ENCODE measurements at places on chromosomes 6 and 20.

DNA sequence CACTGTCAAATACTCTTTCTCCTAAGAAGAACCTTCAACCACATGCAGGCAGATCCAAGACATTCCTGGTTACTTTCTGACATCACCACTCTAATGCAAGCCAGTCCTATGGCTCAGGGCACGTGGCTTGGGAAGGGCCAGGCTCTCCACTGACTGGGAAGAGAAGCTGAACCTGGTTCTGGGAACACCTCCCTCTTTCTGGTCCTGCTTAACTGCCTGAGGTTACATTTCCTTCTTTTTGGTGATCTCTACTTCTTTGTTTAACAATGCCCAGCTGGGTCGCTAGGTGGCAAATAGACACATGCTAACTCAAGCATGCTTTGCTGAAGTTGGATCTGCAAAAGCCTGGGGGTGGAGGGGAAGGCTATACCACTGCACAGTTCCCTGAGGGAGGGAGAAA, 249.8 kb downstream of the GMDS start:
- DNase-seq, result no peak

DNA sequence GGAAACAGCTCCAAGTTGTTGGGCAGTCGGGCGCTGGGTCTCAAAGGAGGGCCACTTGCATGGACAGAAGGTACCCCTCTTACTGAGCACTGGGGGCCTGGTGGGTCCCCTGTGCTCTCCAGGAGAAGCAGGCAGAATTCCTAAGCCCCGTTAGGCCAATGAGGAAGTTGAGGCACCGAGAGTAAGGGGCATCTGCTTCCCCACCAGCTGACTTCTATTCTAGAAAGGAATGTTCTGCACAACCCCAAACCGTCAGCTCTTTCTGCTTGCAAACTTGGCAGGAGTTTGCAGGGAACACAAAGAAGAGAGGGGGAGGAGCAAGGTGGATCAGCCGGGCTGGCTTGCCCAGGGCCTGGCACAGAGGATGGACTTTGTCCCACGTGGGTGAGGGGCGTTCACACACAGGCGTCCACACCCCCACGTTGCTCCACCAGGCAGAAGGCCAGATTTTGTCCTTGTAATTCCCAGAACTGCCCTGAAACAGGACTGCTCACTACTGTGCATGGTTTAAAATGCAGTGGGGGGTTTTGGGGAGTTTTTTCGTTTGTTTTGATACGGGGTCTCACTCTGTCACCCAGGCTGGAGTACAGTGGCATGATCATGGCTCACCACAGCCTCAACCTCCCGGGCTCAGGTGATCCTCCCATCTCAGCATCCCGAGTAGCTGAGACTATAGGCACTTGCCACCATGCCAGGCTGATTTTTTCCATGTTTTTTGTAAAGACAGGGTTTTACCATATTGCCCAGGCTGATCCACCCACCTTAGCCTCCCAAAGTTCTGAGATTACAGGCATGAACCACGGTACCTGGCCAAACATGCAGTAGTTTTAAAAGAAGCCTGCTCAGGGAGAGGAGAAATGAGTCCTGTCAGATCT, 93.3 kb downstream of the SNX5 start:
- peak; percentile 69 for DNase-seq

DNA sequence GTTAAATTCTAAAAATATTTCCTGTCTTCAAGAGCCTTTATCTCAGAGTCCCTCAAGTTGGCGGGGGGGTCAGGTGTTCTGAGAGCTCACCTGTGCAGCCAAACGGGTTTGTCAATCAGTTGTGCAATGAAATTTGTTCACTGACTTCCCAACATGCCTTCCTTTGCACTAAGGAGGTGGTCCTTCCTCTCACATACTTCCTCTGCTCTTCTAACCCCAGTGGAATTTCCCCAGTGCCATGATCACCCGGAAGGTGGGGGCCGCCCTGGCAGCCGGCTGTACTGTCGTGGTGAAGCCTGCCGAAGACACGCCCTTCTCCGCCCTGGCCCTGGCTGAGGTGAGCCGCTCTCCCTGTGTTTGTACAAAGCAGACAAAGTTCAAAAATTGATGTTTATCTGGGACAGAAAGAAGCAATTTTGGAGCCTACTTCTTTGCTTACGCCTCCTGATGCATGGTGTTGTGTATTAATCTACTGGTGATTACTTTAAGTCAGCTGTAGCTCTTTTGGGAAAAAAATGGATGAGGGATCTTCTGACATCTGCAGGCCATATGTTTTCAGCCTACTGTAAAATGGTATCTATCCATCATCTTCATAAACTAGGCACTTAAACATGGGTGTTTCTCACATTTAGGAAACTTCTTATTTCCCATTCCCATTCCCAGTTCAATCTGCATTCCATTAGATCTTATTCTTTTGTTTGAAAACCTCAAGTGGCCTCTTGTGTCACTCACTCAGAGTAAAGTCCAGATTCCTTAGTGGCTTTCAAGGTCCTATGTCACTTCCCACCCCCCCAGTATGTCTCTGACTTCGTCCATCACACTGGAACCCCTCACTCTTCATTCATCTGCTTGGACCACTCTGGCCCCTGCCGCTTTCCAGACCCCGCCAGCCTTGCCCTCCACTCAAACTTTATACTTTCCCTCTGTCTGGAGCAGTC, 10.1 kb downstream of the ALDH5A1 start:
- DNase-seq, result peak; percentile 12

GRCh38 chr20:38617011-38617829, 15.6 kb downstream of the ARHGAP40 start:
- DNase-seq, result peak; percentile 34

- DNase-seq, result no peak
These were observed 57.2 kb upstream of the SOX4 start for GRCh38 chr6:21536280-21536766.

DNA sequence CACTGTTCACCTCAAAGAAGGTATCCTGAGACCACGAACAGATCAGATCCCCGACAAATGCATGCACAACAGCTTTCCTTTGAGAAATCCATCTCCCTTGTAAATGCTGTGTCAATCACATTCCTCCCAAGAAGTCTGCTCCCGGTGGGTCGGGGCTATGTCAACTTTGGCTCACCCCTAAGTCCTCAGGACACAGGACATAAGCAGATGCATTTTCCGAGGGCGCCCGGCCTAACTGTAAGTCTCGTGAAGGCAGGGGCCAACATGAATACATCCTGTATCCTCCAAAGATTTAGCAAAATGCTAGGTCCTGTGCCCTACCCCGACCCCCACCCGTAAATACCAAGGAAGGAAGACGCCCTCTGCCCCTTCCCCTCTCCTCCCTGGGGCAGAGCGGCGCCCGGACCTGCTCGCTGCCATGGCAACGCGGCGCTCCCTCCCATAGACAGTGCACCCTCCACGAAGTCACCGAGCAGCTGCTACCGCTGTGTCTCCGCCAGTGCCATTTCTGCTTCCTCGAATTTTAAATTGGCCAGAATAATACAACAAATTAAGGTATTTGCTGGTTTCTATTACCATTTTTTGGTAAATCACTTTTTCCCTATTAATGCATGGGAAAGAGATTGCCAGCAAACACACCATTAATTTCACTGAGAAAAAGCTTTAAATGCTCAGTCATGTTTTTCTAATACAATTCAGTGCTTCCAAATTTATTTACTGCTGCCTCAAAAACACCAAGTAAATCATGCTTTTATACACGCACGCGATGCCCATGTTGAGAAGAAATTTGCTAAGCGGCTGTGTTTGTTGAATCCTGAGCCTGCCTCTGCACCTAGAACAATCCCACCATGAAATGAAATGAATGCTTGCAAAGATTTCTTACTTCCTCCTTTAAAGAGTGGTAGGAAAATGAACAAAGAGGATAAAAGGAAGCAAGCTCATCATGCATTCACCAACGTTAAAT, 100.6 kb downstream of the PCSK2 start:
- DNase-seq, result no peak

DNA sequence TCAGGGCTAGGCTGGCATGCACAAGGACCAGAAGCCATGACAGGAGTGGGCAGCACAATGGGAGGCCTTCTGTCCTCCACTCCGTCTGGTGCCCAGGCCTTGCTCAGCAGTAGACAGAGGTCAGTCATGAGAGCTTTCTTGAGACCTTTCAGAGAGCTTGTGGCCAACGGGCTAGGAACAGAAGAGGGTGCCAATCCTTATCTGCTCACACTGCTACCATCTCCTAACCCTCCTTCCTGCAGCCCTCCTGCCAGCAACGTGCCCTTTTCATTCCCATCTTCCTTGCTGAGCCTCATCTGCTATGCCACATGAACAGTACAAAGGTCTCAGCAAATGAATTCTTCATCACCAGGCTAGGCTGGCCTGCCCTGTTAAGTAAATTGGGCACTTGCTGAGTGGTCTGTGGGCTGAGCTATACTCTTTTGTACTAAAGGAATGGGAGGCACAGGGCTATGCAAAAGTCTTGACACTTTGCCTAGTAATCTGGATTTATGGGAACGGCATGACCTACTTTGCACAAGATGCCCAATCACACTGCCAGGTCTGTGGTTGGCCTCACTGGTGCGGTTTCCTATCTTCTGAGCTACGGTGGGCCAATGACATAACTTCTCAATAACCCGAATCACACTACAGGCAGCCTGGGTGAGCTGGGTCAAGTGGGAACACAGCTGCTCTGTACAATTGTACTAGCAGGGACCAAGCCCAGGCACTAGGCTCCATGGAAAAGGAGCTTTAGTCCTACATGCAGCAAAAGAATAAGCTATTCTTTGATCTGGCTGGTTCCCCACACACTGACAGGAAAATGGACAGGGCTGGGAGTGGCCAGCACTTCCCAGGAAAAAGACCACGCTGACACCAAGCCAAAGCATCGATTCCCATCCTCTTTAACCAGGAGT, 47.8 kb downstream of the ELOVL5 start:
- DNase-seq, result no peak

DNA sequence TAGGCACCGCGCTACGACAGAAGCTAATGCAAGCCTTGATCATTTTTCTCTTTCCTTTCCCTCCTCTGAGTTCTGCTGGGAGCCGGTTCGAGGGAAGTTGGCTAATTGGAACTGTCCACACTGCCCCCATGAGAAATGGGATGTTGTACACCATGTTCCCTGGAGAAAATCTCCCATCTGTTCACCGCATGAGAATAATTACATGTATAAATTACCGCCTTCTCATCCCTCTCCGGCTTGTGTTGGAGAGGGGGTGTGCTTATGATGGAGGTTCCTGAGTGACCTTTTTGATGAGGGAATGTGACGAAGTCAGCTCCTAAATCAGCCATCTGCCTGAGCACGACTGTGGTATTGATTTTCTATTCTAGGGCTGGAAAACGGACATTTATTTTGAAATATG, 320.2 kb upstream of the SULF2 start:
- DNase-seq, result no peak

DNA sequence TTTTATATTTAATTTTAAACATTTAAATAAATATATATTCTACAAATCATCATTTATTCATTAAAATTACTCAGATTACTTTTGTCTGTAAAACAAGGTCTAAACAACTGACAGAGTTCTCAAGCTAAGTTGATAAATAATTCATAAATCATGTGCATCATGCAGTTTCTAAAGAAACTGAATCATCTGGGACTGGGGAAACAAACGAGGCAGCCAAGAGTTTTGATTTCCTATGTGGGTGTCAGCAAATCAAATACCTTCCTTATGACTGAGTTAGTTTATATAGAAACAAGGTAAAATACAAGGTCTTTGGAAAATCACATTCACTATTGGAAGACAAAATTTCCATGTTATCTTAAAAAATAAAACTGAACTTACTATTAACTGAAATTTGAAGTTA, 149.9 kb upstream of the BEND6 start:
- peak; percentile 3 for DNase-seq

All from A549 (cell line).